ENCODE measurements at places on chromosomes 2 and 18.

- no peak for DNase-seq
Measured at GRCh38 chr2:162100579-162100978, 26.6 kb upstream of the DPP4 start.

DNA sequence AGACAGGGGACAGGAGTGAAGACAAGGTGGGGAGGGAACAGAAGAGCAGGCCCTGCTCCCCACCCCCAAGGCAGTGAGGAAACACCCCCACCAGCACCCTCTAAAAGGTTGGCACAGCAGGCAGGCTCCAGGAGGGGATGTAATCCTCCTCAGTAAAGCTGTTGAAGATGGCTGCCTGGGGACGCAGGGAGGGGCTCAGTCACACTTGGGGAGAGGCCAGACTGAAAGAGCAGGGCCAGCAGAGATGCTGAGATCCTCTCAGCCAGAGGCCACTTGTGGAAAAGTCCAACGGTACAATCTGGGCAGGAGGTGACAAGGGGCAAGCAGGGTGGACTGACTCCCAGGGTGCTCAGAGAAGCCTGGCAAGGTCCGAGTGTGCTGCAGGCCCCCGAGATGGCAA lies 154.8 kb upstream of the ID2 start:
- no peak for DNase-seq

DNA sequence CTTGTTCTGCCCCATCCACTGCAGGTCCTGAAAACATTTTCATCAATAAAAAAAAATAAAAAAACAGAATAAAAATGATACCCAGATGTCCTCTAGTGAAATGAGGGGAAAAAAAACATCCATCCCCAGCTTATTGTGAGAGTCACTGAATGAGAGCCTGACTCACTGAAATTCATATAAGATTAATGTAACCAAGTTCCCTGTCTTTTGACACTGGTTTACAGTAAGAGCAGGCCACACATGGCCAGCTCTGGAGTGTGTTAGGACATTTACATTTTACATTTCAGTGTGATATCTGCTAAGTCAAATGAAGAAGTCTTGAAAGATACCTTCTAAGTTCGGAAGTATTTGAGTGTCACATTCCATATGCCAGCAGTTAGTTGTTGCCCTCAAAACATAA lies 21.1 kb upstream of the IL18R1 start:
- no peak for DNase-seq

GRCh38 chr18:12658426-12659138 lies 675 bp upstream of the SPIRE1 start:
- DNase-seq = no peak

DNA sequence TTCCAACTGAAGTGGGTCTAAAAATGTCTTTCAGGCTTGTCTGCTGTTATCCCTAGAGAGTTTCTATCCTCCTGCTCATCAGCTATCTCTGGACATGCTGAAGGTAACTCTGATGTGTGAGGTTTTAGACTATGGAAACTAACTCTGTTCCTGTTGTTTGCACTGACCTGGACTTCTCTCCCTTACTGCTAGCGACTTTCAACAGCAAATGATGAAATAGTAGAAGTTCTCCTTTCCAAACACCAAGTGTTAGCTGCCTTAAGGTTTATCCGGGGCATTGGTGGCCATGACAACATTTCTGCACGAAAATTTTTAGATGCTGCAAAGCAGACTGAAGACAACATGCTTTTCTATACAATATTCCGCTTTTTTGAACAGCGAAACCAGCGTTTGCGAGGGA lies 26.9 kb downstream of the RMC1 start:
- no peak for DNase-seq

DNA sequence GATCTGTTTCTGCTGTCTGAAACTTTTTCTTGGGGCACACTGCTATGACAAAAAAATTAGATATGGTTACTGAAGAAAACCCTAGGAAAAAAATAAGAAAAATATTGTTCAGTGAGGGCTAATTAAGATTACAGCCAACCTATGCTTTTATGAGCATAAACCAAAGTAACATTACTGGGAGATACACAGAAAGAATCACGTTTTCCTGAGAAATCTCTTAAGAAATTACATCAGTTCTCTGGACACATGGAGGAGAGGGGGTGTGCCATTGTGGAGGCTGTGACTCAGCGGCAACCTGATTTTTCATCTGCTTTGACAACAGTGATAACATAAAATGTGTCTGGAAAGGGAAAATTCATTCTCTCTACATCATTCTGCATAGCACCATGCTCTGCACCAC lies 13.4 kb upstream of the NMI start:
- no peak for DNase-seq

DNA sequence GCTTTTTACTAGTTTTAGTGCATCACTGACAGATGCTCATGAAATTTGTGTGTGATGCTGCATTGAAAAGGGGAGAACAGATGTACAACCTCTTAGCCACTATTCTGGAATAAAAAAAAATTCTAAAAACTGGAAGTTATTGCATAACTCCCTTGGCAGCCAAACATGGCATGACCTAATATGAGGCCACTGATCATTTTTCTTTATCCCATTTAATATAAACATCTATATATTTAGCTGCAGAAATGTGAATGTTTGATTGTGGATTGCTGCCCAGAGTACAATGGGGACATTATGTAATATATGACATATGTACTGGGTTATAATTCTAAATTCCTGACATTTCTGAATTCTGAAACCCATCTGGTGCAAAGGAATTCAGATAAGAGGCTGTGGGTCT lies 86.5 kb downstream of the CDCA7 start:
- no peak for DNase-seq

GRCh38 chr18:55501982-55502710 lies 85.8 kb downstream of the TCF4 start:
- DNase-seq = no peak

- no peak for DNase-seq
Measured at GRCh38 chr2:43228321-43228751, 1.9 kb upstream of the ZFP36L2 start.

GRCh38 chr2:223747392-223748042 lies 89.9 kb downstream of the AP1S3 start:
- DNase-seq = no peak

DNA sequence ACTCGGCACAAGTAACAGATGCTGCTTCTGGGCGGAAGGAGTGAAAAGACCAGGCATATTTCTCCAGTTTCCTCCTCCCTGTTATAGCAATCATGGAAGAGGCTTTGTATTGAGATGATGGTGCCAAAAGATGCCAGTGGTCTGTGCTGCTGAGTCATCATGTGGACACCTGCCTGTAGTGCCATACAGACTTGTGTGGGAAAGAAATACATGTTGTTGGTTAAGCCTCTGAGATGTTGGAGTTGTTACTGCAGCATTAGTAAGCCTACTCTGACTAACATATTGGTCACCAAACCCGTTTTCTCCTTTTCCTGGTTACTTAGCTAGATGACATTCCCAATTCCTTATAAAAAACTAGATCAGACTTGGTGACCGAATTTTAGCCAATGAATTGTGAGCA lies 356.9 kb downstream of the ZNF521 start:
- DNase-seq = no peak

DNA sequence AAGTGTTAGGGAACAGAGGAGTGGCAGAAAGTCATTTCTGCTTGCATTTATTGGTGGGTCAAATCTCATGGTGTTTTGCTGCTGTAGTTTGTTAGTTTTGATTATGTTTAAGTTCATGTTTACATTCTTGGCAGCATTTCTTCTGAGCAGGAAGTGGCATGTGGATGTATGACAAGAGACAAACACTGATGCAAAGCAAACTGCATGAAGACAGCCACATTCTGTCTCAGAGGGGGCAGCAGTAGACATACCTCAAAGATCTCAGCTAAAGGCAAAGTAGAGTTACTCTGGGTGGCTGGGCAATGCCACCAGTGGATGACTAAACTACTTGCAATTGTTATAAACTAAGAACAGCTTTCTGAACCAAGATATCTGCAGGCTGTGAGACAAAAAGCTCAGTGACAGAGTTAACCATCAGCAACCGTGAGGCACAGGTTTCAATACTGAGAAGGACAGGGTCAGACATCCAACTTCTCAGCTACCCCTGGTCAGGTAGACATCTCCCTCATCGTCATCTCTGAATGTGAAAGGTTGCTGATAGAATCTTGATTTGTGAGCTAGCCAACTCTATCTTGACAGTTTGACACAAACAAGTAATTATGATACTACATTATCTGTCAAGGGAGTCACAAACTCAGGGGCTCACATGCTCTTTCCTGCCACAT lies 16.4 kb downstream of the GALNT3 start:
- no peak for DNase-seq

- no peak for DNase-seq
Measured at GRCh38 chr2:213019368-213019767, 132.0 kb downstream of the IKZF2 start.

- DNase-seq = no peak
Measured at GRCh38 chr2:137420744-137421143, 543.5 kb upstream of the HNMT start.

- DNase-seq = no peak
Measured at GRCh38 chr18:58391231-58391825, 237.6 kb downstream of the ALPK2 start.

DNA sequence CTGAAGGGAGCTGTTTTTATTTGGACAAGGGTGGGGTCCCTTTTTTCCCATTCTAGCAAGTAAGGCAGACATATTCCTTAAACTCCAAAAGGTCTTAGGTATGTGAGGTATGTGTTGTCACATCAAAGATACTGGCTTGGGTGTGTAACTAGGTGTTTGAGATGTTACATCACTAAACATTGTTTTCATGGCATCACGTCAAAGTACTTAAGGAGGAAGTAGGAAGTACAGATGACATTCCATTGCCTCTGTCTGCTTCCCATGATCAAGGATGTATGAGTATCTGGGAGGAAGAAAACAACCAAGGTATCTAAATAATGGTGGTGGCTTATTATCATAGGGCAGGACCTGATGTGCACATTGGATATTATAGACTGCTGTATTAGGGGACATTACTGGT lies 39.3 kb downstream of the CD302 start:
- no peak for DNase-seq

DNA sequence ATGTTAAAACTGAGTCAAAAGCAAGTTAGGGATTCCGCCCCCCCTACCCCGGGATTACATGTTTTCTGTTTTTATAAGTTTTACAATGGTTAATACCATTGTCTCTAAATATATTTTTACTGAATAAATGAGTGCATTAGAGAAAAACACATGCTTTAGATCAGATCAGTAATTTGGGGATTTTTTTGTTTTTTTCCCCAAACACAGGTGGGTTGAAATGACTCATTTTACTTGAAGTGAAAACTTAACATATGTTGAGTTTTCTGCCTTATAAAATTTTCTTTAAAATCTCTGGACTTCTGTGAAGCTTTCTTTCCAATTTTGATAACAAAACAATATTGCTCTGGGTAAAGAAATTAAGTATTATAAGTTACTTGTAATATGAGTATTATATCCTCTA lies 114.4 kb downstream of the AGPS start:
- no peak for DNase-seq

DNA sequence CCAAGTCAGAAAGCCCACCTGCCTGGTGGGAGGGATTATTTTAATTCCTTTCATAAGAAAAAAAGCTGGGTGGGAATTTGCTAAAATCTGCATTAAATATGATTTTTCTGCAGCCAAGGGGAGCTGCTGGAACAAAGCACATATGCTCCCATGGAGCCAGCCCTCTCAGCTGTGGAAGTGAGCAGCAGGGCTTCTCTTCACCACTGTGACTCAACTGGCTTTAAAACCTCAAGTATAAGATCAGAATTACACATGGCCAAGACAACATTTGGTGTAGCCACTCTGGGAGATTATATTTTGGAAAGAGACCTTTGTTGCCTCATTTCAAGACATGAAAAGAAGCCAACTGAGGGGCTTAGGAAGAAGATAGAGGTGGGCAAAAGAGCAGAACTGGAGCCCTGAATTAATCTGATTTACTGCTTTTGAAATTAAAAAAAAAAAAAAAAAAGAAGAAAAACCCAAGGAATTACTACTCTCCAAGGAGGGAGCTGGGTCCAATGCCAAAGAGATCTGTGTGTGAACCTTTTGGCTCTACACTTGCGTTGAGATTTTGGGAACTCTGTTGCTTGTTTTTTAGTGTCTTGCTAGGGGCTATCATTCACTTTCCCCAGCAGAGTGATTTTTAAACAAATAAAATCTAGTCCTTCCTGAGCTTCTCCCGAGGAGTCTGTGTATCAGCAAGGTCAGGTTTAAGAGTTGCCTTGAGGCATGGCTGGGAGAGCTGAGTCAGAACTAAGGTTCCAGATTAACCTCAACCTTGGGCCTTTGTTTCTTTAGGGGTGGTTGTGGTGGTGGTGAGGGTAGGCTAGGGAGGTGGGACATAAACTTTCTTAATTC lies 6.0 kb downstream of the LHCGR start:
- no peak for DNase-seq

- no peak for DNase-seq
Measured at GRCh38 chr2:218371983-218372350, 10.1 kb upstream of the SLC11A1 start.

- peak; percentile 9 for DNase-seq
Measured at GRCh38 chr2:176852667-176853066, 359.9 kb upstream of the HNRNPA3 start.

DNA sequence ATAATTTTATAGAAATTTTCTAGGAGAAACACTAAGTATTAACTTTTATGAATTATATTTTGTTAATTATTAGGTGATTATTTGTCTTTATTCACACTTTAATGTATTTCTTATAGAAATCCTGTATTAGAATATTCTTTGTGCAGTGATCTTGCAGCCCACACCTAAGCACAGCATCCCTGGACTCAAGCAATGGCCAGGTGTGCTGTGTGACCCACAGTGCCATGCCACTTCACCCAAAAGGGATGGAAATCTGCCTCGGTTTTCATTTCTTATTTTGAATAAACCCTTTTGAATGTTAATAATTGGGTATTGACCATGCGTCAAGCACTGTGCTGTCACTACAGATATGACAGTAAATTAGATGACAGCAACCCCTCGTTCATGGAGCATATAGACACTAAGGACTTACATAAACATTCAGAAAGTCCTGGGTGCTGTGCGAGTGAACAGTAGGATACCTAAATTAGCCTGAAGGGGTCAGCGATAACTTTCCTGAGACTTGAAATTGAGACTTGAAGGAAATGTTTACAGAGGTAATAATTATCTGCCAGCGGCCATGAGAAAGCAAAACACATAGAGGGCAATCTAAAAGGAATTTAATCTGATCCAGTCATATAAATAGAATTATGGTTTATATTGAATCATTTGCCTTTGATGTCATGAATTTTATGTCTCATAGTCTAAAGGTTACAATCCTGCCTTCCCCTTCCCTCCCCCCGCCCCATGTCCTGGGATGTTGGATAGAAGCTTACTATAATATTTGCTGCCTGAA lies 52.7 kb upstream of the CALCRL start:
- DNase-seq = no peak

GRCh38 chr2:28160986-28161425 lies 231.7 kb upstream of the FOSL2 start:
- DNase-seq = no peak

- DNase-seq = no peak
Measured at GRCh38 chr2:132984731-132985130, 314.7 kb upstream of the LYPD1 start.

All from stimulated activated CD8-positive, alpha-beta memory T cell treated with anti-CD3 and anti-CD28 coated beads, Interleukin-12 subunit alpha, Interleukin-12 subunit beta, amount 100 ng/mL, for 4 hours (primary cell).